ENCODE measurements at places on chromosomes 7 and 10. TPM values are rescaled to one million over a fixed set of nuclear protein-coding genes. Genes with fewer than 3 reads are reported as not detected.

The ZNF503 gene
- 33.7 TPM for total RNA-seq

DNA sequence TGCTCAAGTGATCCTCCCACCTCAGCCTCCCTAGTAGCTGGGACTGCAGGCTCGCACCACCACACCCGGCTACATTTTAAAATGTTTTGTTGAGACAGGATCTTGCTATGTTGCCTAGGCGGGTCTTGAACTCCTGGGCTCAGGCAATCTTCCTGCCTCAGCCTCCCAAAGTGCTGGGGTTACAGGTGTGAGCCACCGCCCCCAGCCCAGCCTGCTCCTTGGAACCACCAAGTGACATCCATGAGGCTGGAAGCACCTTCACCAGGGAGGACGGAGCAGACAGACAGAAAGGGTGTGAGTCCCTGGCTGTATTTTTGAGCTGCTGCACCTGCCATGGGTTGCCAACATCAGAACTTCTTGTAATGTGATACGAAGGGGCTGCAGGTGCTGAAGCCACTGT is 62.3 kb upstream of the UBE3C start:
- no peak for DNase-seq

The ADAM12 gene
- total RNA-seq = 1.8 TPM

GRCh38 chr7:148262721-148263229 is 327.8 kb upstream of the C7orf33 start:
- DNase-seq = peak; percentile 72

DNA sequence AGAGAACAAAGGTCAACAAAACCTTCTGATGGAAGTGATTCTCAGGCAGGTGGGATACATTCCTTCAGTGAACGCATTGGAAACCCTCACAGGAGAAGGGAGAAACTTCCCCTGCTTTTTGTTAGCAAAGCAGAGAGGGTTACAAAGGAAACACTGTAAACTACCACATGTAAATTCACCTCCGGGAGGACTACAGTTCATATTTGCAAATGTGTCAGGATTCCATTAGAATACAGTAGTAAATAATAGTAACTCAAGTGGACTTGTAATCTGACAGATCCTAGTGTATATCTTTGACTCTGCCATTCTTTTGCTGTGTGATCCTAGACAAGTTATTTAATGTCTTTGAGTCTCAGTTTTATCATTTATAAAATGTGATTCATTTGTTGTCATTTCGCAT is 504.3 kb upstream of the NRP1 start:
- DNase-seq = no peak

GRCh38 chr10:71187197-71187596 is 25.2 kb upstream of the UNC5B start:
- no peak for DNase-seq

The SVIL gene
- total RNA-seq = 88.2 TPM

The HOXA5 gene
- total RNA-seq = 12.6 TPM

DNA sequence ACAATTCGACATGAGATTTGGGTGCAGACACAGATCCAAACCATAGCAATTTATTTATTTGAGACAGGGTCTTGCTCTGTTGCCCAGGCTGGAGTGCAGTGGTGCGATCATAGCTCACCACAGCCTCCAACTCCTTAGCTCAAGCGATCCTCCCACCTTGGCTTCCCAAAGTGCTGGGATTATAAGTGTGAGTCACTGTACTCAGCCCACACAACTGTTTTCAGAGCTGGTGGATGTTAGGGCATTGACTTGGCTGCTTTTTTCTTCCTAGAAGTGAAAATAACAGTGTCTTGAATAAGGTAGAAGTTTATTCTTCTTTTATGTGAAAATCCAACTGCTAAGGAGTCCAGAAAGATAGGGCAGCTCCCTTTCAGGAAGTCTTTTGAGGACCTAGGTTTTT is 132.1 kb downstream of the CCDC3 start:
- DNase-seq = no peak

DNA sequence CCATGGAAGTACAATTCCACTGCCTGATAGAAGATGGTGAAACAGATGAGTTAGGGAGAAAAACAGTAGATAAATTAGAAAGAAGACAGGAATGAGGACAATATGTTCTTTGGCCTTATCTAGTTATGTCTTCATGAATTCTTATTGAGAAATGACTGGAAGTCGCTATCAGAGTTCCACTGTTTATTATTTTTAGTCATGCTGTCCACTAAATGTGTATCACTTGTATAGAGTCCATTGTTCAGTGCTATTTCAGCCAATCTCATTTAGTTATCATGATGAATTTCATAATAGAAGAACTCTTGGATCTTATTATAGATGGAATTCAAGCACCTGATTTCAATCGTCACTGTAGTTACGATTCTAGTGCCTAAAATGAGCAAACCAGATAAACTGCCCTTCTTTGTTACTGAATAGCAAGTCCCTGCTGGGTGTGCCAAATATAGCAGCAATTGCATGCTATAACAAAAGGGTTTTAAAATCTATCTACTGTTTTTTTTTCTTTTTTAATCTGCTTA is 177.7 kb upstream of the COL1A2 start:
- no peak for DNase-seq

The ACTL6B gene
- total RNA-seq = 4.2 TPM

GRCh38 chr10:24771943-24772694 is 48.4 kb upstream of the ARHGAP21 start:
- no peak for DNase-seq

DNA sequence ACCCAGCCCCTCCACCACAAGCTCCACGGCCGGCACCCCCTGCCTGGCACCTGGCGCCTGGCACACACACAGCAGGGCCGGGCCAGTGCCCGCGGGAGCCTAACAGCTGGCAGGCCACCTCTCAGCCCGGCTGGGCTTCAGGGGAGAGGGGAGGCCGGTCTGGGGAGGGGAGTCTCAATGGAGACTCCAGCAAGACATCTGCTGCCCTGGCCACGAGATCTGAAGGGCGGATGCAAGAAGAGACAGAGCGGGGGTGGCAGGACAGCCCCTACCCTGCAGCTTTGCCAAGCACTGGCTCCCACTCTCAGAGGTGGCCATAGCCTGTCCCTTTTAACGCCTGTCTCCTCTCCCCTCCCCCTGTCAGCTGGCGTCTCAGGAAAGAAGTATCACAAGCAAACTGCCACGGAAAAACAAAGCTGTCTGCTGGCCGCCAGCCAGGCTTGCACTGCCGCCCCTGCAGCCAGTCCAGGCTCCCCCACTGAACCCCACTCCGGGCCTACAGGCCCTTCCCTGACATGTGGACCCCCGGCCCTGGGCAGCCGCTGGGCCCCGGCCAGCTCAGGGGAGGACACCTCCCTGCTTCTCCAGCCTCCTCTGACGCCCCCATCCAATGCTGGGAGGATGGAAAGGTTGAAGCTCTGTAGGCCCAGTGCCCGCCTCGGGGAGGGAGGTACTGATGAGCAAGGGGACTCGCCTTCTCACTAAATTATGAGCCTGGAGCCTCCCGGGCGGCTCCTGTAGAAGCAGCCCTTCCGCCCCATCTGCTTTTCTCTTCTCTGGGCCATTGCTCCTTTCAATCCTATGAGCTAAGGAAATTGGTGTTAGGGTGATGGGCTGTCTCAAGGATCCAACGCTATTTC is 178.4 kb downstream of the ARHGAP12 start:
- DNase-seq = no peak

DNA sequence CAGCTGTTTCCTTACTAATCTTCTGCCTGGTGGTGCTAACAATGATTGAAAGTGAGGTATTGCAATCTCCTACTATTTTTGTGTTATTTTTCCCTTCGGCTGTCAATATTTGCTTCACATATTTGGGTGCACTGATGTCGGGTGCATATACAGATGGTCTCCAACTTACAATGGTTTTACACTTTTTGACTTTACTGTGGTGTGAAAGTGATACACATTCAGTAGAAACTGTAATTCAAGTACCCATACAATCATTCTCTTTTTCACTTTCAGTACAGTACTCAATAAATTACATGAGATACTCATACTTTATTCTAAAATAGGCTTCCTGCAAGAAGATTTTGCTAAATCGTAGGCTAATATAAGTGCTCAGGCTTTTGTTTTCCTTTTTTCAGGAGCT is 73.2 kb downstream of the RNF216 start:
- no peak for DNase-seq

The MINDY4 gene
- total RNA-seq = 14.3 TPM

- DNase-seq = no peak
Measured at GRCh38 chr7:134548877-134549276, at the start of gene AKR1B15. AKR1B15 (plus strand) TSS chr7:134549110; CDS start chr7:134564620, 15,510 bp downstream.

The MSMB gene
- total RNA-seq = not detected

The PDLIM1 gene
- total RNA-seq = 118 TPM

The SFR1 gene
- 7.1 TPM for total RNA-seq

- DNase-seq = no peak
Measured at GRCh38 chr7:25495342-25496250, 267.3 kb upstream of the NPVF start.

All from progenitor cell of endocrine pancreas (in vitro differentiated cells).